ENCODE measurements at places on chromosomes 2 and 18.

DNA sequence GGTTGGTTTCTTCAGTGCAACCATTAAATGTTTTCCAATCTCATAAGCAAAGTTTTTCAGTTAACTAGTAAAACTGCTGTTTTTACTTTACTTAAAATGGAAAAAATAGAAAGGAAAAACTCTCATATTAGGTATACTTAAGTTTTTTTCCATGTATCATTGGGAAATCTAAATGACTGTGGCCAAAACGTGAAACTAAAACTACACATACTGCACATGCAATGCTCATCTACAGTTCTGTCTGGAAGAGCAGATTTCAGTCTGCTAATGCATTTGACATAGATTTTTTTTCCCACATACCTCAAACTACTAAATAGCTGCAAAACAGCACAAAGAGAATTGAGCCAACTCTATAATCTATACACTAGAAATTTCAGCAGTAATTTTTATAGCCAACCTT lies 62.6 kb downstream of the COL5A2 start:
- DNase-seq, result no peak

- no peak for DNase-seq
Observed at GRCh38 chr2:128362889-128363228, 44.2 kb upstream of the HS6ST1 start.

DNA sequence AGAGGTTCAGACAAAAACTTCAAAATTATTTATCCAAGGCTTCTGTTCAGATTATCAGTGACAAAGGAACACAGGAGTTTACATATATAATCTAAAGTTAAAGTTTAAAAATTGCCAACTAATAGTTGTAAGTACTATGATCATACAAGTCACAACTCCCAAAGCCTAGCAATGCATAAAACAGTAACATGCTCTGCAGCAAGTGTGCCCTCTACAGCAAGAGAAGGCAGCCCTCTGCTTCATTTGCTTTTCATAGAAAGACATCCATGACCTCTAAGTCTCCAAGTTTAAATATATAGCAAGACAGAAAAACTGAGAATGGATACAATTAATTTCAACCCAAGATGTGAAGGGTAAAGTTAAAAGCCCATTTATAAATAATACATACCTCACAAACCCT lies 13.3 kb downstream of the RAB1A start:
- no peak for DNase-seq

DNA sequence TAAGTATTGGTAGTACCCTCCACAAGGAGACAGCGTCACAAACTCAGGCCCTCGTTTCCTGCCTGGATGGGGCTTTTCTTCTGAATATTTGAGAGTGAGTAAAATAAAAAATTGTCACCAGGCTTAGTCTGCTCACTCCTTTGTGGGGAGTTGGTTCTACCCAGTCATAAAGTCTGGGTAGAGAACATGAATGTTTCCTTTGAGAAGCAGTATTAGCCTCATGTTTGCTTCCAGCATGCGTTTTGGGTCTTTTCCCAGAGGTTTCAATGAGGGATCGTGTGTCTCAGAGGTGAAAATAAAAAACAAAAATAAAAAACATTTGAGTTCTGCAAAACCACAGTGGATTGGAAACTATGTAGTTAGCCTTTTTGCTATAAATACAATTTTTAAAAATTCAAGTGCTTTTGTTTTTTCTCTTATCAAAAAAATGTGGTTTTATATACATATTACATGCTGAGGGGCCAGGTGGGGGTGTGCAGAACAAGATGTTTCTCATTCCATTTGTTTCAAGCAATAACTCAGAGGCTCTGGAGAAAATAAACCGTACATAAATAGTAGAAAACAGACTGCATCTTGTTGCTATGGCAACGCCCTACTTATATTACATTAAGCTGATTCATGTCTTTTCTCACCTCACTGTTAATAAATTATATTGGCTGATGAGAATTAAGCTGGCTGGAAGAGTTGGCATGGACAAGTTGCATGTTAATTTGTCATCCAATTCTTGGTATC lies 225.4 kb upstream of the FBXO11 start:
- no peak for DNase-seq
